ENCODE measurements at places on chromosomes 2 and 18.

GRCh38 chr2:866887-867286 is 83.8 kb upstream of the SNTG2 start:
- DNase-seq = no peak

DNA sequence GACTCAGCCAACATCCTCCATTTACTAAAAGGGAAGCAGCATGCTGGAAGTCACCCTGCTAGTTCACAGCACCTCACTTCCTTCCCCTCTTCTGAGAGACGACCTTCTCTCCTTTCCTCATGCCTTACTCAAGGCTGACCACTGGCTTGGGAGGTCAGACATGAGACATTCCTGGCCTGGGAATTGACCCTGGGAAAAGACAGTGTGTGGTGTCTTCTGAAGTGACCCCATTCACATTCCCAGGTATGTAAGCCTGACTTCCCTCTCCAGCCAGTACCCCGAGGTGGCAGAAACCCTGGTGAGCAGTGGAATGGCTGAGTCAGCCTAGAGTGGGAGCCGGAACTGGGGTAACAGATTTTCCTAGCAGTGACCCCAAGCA is 92.4 kb downstream of the PLB1 start:
- no peak for DNase-seq

- no peak for DNase-seq
These were observed 210.9 kb upstream of the DDX18 start for GRCh38 chr2:117603567-117603966.

DNA sequence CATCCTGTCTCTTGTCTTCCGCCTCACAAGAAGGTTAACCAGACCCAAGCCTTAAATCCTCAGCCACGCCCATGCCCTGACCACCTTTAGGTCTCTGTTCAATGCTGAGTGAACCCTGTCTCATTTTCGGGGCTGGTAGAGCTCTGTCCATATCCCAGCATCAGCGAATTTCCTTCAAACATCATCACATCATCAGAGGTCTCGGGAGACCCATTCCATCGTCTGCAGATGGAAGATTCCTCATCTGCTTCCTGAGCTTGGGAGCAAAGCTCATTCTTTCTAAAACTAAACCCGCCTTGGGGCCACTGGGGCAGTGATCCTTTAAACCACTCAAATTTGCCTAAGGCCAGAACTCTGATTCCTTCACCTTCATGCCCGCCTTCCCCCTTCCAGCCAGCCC is 173.7 kb downstream of the TTC32 start:
- DNase-seq = no peak

DNA sequence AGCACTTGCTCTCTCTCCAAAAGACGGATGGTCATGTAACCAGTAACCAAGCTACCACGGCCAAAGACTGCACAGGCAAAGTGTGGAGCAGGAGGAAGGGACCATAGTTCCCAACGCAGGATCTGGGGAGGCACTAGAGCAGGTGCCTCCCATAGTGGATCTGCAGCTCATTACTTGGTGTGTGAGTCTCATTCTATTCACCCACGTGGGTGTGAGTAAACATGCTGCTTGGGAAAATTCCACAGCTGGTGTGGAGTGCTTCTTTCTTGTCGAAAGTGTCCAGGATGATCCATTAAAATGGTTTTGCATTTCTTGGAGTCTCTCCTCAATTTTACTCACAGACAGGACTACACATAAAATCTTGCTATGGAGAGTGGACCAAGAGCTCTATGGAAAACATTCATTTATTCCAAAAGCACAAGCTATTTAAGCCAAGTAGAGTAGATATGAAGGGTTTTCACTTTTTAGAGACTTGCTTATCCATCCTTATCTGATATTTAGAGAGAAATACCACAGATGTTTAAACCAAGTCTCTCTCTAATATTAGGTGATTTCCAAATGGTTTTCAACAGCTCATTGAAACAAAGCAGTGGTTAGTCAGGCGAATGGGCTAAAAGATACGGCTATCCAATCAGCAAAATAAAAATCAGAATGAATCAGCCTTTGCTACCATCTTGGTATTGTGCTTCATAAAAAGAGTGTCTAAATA is 104.3 kb upstream of the CCDC195 start:
- no peak for DNase-seq

DNA sequence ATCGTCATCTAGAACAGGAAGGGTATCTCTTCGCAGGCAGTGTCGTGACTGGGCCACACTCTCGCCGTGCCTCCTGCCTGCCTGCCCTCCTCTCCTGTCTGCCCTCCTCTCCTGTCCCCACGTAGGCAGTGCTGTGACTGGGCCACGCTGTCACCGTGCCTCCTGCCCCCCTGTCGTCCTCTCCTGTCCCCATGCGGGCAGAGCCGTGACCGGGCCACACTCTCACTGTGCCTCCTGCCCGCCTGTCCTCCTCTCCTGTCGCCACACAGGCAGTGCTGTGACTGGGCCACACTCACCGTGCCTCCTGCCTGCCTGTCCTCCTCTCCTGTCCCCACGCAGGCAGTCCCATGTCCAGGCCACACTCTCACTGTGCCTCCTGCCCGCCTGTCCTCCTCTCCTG is 51.4 kb downstream of the ZNF236 start:
- no peak for DNase-seq

- DNase-seq = peak; percentile 6
These were observed 923.7 kb downstream of the SLC4A3 start for GRCh38 chr2:220550995-220551700.

DNA sequence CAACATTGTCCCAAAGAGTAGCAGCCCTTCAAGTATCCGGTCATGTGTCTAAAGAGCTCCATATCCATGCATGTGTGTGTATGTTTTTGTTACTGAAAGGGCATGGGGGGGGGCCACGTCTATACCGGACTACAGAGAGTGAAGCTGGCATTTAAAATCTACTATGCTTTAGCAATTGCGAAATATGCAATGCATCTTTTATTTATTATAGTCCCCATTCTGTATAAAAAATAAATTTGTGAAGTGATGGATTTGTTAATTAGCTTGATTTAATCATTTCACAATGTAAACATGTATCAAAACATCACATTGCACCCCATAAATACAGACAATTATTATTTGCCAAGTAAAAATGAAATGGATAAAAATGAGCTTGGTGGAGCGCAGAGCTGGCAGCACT is 149.4 kb upstream of the ID2 start:
- no peak for DNase-seq

GRCh38 chr2:219057709-219058540 is 2.8 kb downstream of the IHH start:
- no peak for DNase-seq

GRCh38 chr18:2417861-2418610 is 153.3 kb downstream of the METTL4 start:
- DNase-seq = no peak

- DNase-seq = no peak
These were observed 620 bp upstream of the SLC9A2 start for GRCh38 chr2:102618452-102619413.

DNA sequence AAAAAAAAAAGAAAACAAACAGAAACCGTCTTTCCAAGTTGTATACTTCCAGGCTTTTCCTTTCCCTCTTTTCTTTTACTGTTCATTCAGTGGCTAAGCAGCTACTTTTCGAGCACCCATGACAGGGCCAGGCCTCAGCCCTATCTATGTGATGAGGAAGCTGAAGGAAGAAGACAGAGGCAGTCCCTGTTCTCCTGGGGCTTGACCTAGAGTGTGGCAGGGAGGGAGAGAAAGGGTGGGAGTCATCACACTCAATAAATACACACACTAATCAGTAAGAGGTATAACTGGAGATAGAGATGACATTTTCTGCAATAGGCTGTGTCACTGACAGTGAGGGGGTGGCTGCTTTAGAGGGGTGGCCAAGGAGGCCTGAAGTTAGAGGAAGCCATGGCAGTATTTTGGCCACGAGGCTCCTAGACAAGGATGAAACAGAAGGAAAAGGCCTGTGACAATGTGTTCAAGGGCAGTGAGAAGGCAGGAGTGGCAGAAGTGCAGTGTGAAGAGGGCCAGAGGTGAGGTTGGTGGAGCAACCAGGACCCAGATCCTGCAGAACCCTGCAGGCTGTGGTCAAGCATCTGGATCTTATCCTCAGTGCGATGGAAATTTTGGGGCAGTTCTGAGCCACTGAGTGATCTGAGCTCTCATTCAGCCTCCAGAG is 131.8 kb upstream of the TTC39C start:
- no peak for DNase-seq

GRCh38 chr2:12064153-12064552 is 317.7 kb downstream of the LPIN1 start:
- DNase-seq = no peak

- no peak for DNase-seq
These were observed 125.0 kb downstream of the NFATC1 start for GRCh38 chr18:79520478-79521390.

GRCh38 chr2:7672027-7672684 is 754.9 kb downstream of the RNF144A start:
- DNase-seq = peak; percentile 63

DNA sequence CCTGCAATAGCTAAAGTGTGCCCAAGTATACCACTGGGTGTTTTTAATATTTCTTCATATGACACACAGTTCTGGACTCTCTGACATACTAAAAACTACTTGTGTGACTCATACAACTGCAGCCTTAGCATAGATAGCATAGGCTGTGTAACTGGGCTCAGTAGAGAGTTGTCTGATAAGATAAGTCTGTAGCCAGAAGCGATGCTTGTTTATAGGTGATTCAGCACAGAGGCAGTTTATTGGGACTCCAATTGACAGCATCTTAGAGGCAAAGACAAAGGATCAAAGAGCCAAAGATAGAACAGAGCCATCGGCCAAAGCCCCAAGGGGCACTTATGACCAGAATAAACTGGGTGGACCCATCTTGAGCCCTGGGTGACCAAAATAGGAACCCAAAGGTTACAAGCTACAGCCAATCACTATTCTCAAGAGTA is 42.3 kb downstream of the AAK1 start:
- DNase-seq = no peak

GRCh38 chr2:198857246-198857645 is 600.5 kb downstream of the SATB2 start:
- no peak for DNase-seq

DNA sequence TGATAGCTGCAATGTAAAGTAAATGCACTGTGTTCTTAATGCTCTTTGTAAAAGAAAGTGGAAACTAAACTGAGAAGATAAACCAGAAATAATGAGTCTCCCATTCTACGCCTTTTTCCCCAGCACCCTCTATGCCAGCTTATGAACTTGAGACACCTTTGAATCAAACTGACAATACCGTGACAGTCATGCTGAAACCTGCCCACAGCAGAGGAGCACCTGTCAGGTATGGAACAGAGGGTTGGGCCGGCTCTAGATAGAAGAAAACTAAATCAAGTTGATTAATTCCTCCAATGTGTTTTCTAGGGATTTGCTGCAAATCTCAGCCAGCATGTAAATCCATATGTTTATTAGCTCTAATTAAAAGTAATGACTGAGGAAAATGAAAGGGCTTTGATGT is 520.6 kb upstream of the RAB12 start:
- no peak for DNase-seq
